T-cell (primary cell): ENCODE measurements at places on chromosomes 2 and 18.

DNA sequence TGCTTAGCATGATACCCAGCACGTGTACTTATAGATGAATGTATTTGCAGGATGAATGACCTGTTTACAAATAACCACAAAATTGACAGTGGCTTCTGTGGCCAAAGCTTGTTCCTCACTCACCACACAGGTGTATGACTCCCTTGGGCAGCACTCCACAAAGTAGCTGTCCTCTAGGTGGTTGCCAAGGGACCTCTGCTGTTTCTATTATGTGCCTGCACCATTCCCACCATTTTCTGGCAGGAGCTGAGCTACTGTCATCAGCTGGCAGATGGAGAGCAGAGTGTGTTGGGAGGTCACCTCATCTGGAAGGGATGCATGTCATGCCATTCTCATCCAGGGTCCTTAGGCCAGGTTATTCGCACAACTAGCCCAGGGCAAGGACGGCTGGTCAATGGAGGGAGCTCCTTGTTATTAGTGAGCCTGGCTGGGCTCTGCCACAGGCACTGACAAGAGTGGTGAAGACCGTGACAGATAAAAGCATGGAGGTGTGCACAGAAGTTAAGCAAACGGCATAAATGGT is 37.1 kb upstream of the TRIB2 start:
- no peaks in the 10 kb centered on the region for H3K4me1 ChIP-seq
- no peak overlapping the region for H3K27ac ChIP-seq
- H3K4me3 ChIP-seq, result no peak overlapping the region
- H3K36me3 ChIP-seq, result no peaks in the 10 kb centered on the region
- no peaks in the 10 kb centered on the region for H3K27me3 ChIP-seq
- no peak for DNase-seq

GRCh38 chr2:147173189-147173581 is 671.6 kb upstream of the ACVR2A start:
- H3K36me3 ChIP-seq, result no peaks in the 10 kb centered on the region
- no peak for DNase-seq
- no peak overlapping the region for H3K4me3 ChIP-seq
- no peak overlapping the region for H3K27ac ChIP-seq

DNA sequence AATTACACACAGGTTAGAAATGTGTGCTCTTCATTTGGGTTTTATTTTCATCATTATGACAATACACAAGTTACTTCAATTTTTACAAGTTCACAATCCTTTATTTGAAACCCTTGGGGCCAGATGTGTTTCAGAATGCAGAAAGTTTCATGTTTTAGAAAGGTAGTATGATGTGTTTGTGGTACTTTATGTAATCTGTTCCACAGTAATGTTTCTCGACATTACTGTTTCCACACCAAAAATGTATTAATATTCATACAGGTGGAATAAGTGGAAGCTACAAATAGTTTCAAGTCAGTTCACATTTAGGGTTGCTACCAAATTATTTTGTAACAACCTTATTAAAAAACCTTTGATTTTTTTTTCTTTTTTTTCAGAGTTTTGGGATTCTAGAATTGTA is 10.4 kb downstream of the UBE2E3 start:
- H3K36me3 ChIP-seq, result no peaks in the 10 kb centered on the region
- H3K27me3 ChIP-seq, result no peaks in the 10 kb centered on the region
- no peak overlapping the region for H3K27ac ChIP-seq
- H3K4me3 ChIP-seq, result no peak overlapping the region
- no peak for DNase-seq

DNA sequence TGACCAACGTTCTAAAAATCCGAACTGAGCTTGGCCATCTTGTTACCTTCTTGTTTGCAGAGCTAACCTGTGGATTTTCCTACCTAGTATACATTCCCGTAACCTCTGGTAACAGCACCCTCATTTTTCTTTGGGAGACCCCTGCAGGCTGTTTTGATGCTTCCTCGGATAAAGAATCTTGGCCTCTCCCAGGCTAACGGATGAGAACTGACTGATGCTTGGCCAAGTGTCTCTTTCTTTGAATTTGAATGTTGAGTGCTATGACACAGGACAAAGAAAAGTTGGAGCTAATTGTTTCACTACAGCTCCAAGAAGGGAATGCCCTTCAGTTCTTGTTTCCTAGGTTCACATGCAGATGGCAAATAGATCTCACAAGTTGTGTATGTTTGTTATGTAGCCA is 19.3 kb upstream of the CAVIN2 start:
- H3K27ac ChIP-seq, result no peak overlapping the region
- H3K36me3 ChIP-seq, result no peaks in the 10 kb centered on the region
- H3K27me3 ChIP-seq, result no peaks in the 10 kb centered on the region
- no peak overlapping the region for H3K4me3 ChIP-seq
- no peak for DNase-seq

GRCh38 chr18:51137026-51137729 is 60.3 kb downstream of the MEX3C start:
- H3K27ac ChIP-seq, result no peak overlapping the region
- no peaks in the 10 kb centered on the region for H3K4me1 ChIP-seq
- no peak overlapping the region for H3K4me3 ChIP-seq

DNA sequence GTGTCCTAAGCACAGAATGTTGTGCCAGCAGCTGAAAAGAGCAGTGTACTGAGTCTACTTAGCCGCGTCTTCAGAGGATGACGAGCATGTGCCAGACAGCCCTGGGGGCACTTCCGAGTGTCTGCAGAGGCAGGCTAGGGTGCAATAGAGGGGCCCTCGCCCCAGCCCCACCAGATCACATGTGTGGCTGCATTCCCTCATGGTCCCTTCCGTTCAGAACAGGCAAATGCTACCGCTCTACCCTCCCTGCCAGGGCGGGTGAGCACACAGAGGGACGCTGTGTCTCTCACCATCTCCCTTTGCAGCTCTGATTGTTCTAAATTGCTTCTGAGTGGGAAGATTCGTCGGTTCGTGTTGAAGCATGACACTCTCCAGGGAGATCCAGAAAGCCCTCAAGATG is 212.2 kb upstream of the RAB12 start:
- no peak overlapping the region for H3K4me3 ChIP-seq
- DNase-seq, result no peak
- H3K4me1 ChIP-seq, result no peaks in the 10 kb centered on the region
- no peaks in the 10 kb centered on the region for H3K27me3 ChIP-seq
- no peak overlapping the region for H3K27ac ChIP-seq
- H3K36me3 ChIP-seq, result peaks cover 5% of the 10 kb centered on the region

DNA sequence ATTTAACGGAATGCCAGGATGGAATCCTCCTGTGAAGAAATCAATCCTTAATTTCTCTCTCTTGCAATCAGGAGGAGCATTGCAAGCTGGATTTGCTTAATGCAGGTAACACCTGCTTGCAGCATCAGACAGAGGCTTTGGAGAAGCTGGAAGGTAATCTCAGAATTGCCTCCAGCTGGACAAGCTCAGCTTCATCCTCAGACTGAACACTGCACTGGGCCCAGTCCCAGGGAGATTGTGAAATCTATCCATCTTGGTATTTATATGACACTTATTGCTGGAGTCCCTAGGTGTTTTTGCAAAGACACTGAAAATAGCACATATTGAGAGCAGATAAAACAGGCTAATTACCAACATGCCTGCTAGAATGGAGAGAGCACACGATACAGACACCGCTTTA is 179.4 kb upstream of the SESTD1 start:
- no peak overlapping the region for H3K27ac ChIP-seq
- peaks cover 5% of the 10 kb centered on the region for H3K27me3 ChIP-seq
- no peaks in the 10 kb centered on the region for H3K4me1 ChIP-seq
- no peaks in the 10 kb centered on the region for H3K36me3 ChIP-seq
- H3K4me3 ChIP-seq, result no peak overlapping the region

DNA sequence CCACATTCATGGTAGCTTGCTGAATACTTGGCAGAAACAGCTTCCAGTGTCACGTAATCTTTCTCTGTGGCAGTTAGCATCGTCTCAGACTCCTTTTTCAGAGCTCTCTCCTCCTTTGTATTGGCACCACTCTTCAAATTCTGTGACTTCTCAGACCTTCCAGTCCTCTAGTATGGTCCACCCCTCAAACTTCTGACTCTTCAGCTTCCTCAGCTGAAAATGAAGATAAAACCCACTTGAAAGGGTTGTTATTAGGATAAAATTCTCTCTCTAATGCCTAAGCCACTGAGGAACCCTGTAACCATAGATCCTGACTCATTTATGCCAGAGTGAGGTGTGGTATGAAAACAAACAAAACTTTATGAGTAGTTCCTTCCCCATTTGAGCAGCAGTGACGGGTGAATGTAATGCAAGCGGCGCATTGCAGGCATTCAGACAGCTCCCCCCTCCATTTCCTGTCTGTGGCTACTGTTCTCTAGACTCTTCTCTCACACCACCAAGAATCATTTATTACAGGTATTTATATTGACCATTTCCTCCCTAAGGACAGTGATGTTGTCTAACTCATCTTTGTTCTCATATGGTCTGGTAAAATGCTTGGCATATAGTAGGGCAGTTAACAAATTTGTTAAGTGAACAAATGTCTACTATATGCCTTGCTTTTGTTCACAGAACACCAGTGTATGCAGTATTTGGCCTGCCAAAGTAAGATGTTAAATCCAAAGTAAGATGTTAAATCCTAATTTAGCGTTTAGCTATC is 35.3 kb downstream of the GALNT1 start:
- H3K27ac ChIP-seq, result peak overlapping the region; percentile 67
- peak overlapping the region; percentile 13 for H3K4me3 ChIP-seq
- H3K36me3 ChIP-seq, result no peaks in the 10 kb centered on the region
- DNase-seq, result peak; percentile 51
- H3K4me1 ChIP-seq, result peaks cover 4% of the 10 kb centered on the region

DNA sequence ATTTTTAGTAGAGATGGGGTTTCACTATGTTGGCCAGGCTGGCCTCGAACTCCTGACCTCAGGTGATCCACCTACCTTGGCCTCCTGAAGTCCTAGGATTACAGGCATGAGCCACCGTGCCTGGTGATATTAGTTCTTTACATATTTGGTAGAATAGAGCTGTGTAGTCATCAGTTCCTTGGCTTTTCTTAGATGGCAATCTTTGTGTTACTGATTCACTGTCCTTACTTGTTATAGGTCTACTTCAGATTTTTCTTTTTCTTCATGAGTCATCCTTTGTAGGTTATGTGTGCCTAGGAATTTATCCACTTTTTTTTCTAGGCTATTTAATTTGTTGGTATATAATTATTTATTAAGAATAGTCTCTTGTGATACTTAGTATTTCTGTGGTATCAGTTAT is 30.3 kb upstream of the ZSWIM2 start:
- no peak for DNase-seq
- H3K27ac ChIP-seq, result no peak overlapping the region
- H3K4me3 ChIP-seq, result no peak overlapping the region
- no peaks in the 10 kb centered on the region for H3K36me3 ChIP-seq
- H3K4me1 ChIP-seq, result no peaks in the 10 kb centered on the region

DNA sequence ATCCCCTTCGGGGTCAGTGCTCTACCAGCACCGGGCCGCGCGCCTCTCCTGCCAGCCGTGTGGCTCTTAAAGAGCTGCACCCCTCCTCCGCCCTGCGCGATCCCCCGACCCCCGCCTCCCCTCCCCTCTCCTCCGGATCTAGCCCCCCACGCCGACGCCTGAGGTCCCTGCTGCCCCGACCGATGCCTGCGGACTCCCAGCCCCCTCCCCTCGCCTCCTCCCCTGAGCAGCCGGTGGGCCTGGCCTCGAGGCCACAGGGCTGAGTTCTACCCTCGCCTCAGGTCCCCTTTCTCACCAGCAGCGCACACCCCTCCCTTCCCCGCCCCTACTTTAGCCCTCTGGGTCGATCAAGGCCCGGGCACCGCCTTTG is 5.8 kb upstream of the SIX3 start:
- no peak for DNase-seq
- H3K27me3 ChIP-seq, result peaks cover 9% of the 10 kb centered on the region
- no peak overlapping the region for H3K27ac ChIP-seq
- H3K36me3 ChIP-seq, result no peaks in the 10 kb centered on the region
- no peaks in the 10 kb centered on the region for H3K4me1 ChIP-seq

DNA sequence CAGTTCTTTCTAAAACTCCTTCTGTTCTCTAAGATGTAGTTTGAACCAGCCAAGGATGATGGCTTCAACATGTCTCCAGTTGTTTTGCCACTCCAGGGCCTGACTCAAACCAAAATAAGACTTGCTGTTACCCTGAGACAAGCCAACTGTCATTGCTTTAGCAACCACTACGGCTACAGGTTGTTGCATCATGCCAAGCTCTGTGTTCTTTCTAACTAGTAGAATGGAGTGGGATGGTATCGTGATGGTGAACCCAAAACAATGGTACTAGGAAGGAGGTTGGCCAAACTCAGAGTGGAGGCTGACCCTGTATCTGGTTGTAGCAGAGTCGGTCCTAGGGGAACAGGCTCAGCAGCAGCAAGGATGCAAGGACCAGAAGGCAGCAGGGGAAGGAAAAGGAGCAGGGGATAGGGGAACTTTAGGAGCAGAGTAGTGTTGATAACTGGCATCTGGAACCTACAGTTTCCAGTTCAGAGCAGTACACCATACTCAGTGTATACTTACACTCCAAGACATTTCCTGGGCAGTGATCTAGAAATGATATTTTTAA is 51.6 kb downstream of the PDK1 start:
- H3K27ac ChIP-seq, result no peak overlapping the region
- H3K36me3 ChIP-seq, result no peaks in the 10 kb centered on the region
- H3K4me1 ChIP-seq, result no peaks in the 10 kb centered on the region
- DNase-seq, result no peak
- H3K4me3 ChIP-seq, result no peak overlapping the region

- peaks cover 28% of the 10 kb centered on the region for H3K4me1 ChIP-seq
- H3K27me3 ChIP-seq, result no peaks in the 10 kb centered on the region
- no peak overlapping the region for H3K4me3 ChIP-seq
- H3K27ac ChIP-seq, result peak overlapping the region; percentile 63
- no peaks in the 10 kb centered on the region for H3K36me3 ChIP-seq
Measured at GRCh38 chr2:54942373-54942772, 107.9 kb downstream of the RTN4 start.

- peaks cover 6% of the 10 kb centered on the region for H3K4me1 ChIP-seq
- DNase-seq, result no peak
- no peaks in the 10 kb centered on the region for H3K36me3 ChIP-seq
- peaks cover 40% of the 10 kb centered on the region for H3K27me3 ChIP-seq
- no peak overlapping the region for H3K4me3 ChIP-seq
- no peak overlapping the region for H3K27ac ChIP-seq
Measured at GRCh38 chr2:240919161-240919781, 13.1 kb downstream of the CROCC2 start.

DNA sequence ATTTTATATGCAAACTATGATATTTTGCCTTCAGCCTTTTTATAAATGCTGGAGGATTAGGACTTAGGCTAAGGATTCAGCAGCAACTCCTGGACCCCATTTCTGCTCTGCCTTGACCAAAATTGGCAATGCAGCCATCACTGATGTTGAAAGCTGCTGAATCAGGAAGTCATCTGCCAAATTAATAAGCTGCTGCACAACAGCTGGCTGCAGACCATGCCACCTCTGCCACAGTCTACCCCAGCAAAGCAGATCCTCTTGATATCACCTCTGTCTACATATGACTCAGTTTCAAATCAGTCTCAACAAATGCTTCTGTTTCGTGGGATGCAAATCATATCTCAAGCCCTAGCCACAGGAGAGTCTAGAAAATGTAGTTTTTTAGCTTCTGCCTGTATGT is 7.1 kb upstream of the SOS1 start:
- H3K27ac ChIP-seq, result peak overlapping the region; percentile 80
- H3K4me3 ChIP-seq, result no peak overlapping the region
- peaks cover 25% of the 10 kb centered on the region for H3K4me1 ChIP-seq
- no peaks in the 10 kb centered on the region for H3K27me3 ChIP-seq
